AG04449 (cell line): ENCODE measurements at places on chromosomes 3 and 15.

DNA sequence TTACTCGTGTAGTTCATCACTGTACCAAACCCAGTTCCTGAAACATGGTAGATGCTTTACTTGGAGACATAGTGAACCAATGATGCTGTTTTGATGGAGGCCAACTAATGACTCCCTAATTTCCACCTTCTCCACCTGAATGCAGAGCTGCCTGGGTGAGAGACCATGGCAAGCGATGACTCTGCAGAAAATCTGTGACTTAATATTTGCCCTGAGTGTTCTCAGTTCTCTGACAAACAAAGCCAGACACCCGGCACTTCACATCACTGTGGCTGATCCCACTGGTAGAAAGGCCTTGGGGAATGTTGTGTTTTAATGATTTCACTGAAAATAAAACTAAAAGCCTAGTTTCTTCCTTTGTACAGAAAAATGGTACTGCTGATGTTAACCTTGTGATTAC, 39.5 kb upstream of the UBE3A start:
- no peak for DNase-seq

DNA sequence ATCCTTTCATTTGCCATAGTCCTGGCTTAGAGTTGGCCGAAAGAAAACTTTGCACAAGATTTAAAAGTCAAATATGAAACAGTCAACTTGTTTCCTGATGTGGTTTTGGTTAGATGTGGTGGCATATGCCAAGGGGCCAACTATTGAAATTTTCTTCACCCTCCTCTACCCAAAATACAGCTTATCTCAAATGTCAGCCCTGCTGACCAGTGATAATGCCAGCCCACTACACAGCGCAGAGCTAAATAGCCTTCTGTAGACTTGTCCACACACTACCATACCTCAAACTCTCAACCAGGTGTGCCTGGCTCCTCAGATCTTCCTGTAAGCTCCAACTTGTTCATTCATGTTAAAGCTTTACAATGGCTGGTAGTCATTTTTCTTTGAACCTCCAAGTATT, 368.5 kb upstream of the STAC start:
- DNase-seq = no peak

DNA sequence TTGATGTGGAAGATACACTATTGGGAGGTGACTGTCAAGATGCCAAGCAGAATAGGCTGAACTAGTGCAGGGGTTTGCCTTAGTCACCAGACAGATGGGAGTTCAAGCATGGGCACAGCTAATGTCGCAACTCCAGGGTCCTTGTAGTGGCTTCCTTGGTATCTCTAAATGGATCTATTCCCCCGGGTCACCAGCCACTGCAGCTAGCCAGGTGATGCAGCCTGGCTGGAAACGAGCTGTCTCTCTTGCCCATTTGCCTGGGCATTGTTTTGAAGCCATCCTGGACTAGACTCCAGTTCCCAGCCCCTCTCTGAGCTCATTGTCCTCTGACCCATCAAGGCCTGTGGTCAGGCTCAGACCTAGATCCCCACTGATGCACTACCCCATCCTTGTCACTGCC, 8.4 kb upstream of the CPEB1 start:
- DNase-seq = no peak

- no peak for DNase-seq
Observed at GRCh38 chr3:30449290-30449632, 157.1 kb upstream of the TGFBR2 start.

DNA sequence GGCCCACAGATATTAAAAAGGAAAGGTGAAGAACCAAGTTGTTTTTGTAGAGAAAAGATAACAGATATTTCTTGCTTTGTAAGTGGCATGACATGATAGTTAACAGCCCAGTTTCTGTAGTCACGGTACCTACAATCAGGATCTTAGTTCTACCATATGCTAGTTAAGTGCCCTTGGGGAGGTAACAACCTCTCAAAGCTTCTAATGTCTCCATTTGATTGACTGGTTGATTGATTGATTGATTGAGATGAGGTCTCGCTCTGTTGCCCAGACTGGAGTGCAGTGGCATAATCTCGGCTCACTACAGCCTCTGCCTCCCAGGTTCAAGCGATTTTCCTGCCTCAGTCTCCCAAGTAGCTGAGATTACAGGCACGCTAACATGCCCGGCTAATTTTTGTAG, 28.5 kb downstream of the SENP5 start:
- no peak for DNase-seq

- no peak for DNase-seq
Observed at GRCh38 chr3:159057621-159058020, 255.8 kb downstream of the MFSD1 start.

DNA sequence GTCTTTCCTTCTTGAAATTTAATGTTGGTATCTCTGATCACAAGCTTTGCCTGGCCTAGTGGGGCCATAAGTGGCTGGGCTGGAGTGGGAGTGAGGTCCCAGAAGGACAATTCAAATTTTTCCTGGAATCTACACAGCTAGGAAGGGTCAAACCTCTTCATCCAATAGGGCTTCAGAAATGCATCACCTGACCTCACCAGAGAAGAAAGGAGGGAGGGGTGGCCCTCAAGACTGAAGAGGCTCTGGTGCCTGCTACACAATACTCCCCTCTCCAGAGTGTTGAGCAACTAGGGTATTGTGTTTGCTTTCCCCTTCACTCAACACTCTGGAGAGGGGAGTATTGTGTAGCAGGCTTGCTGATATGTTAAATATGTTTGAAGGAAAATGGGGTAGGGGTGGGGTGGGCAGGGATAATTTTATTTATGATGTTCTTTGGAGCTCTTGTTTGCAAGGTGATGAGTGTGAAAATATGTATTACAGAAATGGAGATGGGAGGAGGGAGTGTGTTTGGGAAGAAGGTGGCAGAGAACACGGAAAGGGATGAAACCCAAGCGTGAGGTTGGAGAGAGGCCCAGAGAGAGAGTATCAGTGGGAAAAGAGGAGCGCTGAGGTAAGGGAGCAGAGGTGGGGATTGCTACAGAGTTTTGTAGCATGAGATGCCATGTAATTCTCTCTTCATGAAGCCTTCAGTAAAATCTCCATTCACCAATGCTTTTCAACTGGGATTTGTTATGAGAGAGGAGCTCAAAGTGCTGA, 5.7 kb upstream of the KLHL24 start:
- no peak for DNase-seq

DNA sequence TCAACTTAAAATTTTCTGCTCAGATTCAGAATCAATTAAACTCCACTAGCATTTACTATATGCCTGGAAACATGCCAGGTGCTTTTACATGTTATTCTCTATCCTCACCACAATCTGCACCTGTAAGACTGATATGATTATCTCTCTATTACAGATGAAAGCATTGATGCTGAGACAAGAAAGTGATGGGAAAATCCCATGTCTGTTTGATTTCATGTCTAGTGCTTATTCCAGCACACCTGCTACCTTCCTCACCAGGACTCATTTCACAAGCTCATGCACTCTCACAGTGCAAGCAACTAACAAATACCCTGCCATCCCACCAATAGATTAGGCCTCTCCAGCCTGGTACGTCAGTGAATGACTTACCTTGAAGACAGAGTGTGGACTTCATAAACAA, 25.0 kb upstream of the BCL6 start:
- DNase-seq = no peak

DNA sequence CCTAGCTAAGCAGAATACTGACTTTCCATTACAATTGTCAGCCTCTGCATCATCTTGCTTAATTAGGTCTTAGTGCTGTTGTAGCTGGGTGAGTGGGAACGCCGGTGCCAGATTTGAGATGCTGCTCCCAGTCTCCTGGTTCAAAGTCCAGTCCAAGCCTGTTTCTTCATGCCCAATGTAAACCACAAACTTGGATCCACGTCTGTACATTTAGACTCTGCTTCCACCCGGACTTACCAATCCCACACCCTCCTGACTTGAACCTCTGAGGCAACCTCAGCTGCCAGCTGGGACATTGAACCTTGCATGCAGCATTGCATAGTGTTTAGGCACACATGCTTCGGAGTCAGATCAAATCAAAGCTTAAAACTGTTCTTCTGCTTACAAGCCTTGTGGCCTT, 43.0 kb downstream of the BCL2L10 start:
- DNase-seq = no peak

GRCh38 chr15:48845123-48845522, 32.8 kb upstream of the EID1 start:
- DNase-seq = no peak

DNA sequence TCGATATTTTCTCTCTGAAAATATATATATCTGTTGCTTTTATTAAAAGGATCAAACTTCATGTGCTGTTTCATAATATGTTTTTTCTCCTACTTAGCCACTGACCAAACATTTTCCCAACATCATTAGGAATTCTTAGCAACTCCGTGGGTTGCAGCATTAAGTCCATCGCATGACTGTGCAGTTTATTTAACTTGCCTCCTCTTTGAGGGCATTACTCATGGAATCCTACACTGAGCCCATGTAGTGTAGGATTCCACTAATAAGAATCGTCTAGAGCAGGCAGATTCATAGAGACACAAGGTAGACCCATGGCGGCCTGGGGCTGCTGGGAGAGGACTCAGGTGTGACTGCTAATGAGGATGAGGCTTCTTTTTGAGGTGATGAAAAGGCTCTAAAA, 49.3 kb downstream of the CMTM6 start:
- DNase-seq = peak; percentile 82

GRCh38 chr3:61181874-61182273, 69.4 kb downstream of the FHIT start:
- no peak for DNase-seq

GRCh38 chr15:35038626-35039451, 46.3 kb downstream of the NANOGP8 start:
- DNase-seq = peak; percentile 28

DNA sequence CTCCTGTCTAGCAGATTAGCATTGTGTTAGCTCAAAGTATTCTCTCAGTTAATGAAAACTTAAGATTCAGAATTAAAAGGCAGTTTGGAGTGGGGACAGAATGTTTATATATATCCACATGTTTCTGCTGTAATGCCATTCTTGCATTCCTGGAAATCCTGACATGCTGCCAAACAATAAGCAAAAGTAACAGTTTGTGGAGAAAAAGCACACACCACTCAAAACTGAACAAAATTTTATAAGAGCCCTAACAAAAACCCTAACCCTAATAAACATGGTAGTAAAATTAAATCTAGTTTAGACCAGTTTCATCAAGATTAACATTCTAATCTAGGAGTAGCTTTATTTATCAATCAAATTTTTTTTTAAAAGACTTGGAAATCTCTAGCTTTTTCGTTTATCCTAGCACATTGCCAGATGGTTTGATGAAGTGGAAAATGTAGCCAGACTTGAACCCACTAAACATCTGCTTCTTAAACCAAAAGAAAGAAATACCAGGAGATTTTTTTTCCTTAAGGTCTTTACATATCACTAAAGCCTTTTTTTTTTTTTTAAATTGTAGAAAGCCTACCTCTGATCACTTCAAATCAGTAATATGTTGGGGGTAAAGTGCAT, 3.7 kb downstream of the TCAIM start:
- peak; percentile 62 for DNase-seq

GRCh38 chr15:51799282-51800252, 29.9 kb upstream of the TMOD3 start:
- DNase-seq = no peak

DNA sequence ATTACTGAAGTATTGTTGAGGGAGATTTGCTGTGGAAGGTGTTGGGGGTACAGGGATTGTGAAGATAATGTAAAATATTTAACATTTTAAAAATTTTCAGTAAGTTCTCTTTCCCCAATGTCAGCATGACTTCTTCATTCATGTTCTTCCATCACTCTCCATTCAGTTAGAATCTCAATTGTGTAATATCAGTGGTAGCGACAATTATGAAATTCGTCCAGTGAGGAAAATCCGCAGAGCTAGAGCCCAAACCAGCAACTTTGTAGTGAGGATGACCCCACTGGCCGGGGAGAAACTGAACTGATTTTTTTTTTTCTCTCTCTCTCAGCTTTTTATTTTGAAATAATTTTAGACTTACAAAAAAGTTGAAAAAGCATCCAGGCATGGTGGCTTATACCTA, 171.7 kb downstream of the PGPEP1L start:
- DNase-seq = no peak

GRCh38 chr15:44092221-44092620, 102.8 kb downstream of the FRMD5 start:
- DNase-seq = no peak

DNA sequence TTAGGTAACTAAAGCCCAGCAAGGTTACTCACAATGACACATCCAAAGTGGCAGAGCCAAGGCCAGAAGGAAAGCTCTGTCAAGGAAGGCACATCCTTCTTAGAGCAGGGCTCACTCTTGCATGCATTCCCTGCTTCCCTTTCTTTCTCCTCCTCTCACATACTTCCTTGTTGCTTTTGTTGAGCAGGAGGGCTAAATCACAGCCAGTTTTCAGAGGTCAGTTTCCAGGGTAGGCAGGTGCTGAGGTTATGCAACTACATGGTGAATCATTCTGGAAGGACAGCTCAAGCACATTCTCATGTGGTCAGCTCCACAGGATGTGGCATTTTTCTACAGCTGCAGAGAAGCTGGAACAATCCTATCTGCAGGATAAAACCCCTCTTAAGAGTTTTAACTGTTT, 275.6 kb downstream of the ZNF621 start:
- DNase-seq = no peak

GRCh38 chr15:60704129-60704528, 225.2 kb upstream of the ICE2 start:
- no peak for DNase-seq

- no peak for DNase-seq
Observed at GRCh38 chr15:100438570-100438969, 90.2 kb downstream of the CERS3 start.

- DNase-seq = no peak
Observed at GRCh38 chr15:94934440-94934839, 703.1 kb downstream of the MCTP2 start.

DNA sequence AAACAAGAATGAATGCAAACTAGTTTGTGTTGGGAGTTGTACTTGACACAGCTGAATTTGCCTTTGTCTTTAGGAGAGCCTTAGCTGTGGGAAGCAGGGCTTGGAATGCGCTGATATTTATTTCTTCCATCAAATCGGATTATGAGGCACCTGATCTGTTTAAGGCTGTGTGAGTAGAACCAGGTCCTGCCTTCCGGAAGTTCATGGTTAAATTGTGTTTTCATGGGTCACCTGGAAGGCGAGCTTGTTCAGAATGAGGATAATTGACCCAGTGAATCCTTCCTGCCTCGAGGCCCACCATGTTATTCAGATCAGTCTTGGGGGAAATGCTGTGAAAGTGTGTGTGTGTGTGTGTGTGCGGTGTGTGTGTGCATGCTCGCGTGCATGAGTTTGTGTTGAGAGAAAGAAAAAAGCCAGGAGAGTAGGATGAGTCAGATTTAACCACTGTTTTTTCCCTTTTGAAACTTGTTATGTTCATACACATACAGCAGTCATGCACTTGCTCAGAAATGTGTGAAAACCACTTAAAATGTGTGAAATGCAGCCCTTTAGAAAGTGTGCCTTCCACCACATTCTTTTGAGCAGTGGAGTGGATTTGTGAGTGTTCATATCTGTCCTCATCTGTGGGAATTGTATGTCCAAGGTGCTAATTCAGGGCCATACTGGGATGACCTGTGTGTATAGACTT, 36.7 kb downstream of the SMAD3 start:
- DNase-seq = peak; percentile 79

GRCh38 chr3:172065967-172066762, 26.8 kb downstream of the FNDC3B start:
- no peak for DNase-seq
